Hematopoietic multipotent progenitor cell treated with erythropoietin and hydrocortisone succinate and interleukin-3 and kit ligand, for 4 days (in vitro differentiated cells): ENCODE measurements at places on chromosomes 13 and 19.

DNA sequence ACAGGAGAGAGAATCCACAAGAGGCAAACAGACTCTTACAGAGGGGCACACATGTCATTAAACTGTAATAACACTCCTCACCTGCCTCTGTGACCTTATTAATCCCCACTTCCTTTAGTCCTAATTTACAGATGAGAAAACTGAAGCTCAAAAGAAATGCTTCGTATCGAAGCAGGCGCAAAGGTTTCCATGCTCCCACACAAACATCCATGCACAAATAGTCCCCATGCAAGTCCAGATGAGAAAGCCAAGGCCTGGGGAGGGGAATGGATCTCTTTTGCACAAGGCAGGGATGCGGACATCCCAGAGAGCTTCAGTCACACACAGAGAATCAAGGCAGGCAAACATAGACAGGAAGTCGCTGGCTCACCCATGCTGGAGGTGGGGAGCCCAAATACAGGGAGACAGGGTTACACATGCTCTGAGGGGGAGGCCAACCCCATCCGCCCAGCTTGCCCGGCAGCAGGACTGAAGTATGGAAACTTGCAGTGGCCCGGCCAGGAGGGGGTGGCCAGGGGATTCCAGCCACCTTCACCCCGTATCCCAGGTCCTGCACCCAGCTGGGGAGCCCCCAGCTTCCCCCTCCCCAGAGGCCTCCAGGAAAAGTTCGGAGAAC, 468 bp downstream of the S1PR5 start:
- DNase-seq, result no peak

- DNase-seq, result no peak
Measured at GRCh38 chr19:39768334-39768733, 10.3 kb upstream of the LEUTX start.

- peak; percentile 69 for DNase-seq
Measured at GRCh38 chr13:20127562-20128458, 33.0 kb downstream of the GJA3 start.

GRCh38 chr13:33349986-33350826, 64.7 kb upstream of the STARD13 start:
- DNase-seq, result peak; percentile 63

DNA sequence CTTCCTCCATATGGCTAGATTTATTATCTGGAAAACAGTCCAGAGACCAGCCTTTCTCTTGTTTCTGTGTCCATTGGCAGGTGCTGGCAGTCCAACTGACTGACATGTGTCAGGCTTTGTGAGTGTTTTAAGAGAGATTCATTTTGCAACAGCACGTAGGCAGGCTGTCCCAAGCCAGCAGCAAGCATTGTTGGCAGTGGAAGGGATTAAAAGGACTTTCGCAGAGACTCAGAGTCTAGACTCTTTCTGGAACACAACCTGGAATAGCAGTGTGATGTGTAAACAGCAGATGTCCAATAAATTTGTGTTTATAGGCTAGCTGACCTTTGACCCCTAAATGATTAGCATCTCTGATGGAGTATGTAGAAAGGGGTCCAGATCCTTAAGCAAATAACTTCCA, 222.2 kb upstream of the SERP2 start:
- DNase-seq, result no peak
